ENCODE measurements at places on chromosomes 4 and X. TPM values are rescaled to one million over a fixed set of nuclear protein-coding genes. Genes with fewer than 3 reads are reported as not detected.

- DNase-seq, result no peak
Observed at GRCh38 chr4:37715889-37716402, 29.8 kb upstream of the RELL1 start.

CHRDL1 gene
- not detected for total RNA-seq

GRCh38 chr4:181896614-181897013 is 346.6 kb upstream of the TENM3 start:
- DNase-seq, result no peak

DNA sequence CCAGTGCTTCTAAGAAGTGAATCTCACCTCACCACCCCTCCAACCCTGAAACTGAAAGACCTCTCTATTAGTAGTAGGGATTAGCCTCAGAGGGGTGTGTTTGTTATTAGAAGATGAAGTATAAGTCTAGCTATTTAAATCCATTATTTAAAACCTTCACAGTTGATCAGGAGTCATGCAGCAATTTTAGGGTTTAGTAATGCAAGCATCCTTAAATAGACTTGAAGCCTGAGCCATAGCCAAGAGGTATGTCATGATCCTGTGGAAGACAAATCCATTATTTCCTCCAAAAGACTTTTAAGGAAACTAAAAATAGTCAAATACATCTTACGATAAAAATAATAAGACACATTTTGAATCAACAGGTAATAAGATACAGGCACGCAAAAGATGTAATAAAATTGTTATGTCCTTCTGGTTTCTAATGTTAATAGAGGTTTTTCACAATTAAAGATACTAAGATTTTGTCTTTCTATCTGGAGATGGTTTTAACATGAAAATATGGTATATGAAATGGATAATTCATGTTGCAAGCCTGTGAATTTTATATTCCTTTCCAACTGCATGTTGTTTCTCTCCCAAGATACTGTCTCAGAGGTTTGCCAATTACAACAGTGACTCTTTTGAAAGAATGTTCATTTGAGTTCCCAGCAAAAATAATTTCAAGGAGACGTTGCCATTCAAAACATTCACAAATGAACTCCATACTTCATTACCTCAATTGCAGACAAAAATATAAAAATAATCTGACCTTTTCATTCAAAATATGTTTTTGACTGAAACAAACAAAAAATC is 68.0 kb downstream of the LUZP4 start:
- no peak for DNase-seq

DNA sequence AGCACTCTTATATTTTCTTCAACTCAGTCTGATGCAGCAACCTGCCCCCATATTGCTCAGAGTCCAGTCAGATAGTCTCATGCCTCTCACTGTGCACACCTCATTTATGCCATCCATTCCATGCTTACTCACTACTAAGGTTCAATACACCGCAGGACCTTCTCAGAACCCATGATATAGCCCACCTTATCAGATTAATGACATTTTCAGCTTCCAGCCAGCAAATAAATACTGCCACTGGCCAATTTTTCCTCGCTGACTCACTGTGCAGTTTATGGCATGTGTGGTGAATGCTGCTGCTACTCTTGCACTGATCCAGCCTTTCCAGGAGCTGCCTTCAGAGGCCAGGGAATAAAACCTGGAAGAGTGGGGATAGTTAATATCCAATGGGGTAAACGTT is 380.6 kb upstream of the SPOCK3 start:
- no peak for DNase-seq

DNA sequence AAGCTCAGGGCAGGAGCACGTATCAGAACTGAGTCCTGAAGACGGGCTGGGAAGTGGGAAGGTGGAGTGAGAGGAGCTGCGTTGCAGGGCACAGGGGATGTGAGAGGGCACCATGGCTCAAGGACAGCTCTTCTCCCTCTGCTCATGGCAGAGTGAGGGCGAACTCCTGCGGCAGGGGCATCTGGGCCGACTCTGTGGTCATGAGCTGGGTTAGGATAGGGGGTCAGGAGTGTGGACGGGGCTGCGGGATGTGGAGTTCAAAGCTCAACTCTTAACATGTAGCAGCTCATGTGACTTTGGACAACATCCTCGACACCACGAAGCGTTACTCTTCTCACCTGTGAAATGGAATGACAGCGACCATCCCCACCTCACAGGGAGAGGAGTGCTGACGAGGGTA is 19.4 kb upstream of the SORCS2 start:
- DNase-seq, result no peak

DNA sequence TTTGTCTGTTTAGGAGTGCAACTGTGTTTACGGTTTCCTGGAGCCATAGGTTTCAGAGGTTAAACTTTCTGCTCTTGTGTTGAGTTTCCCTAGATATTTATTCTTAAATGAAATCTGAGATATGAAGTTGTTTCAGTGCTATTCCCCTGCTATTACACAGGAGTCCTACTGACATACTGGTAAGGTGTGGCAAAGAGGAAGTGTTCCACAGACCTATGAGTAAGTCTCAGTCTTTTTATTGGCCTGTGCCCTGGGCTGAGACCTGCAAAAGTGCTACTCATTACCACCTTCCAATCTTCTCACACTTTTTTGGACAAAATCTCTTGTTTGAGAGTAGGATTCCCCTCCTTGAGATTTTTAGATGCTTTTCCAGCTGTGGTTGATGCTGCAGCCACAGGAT is 35.6 kb upstream of the MAGEA8 start:
- DNase-seq, result no peak

DNA sequence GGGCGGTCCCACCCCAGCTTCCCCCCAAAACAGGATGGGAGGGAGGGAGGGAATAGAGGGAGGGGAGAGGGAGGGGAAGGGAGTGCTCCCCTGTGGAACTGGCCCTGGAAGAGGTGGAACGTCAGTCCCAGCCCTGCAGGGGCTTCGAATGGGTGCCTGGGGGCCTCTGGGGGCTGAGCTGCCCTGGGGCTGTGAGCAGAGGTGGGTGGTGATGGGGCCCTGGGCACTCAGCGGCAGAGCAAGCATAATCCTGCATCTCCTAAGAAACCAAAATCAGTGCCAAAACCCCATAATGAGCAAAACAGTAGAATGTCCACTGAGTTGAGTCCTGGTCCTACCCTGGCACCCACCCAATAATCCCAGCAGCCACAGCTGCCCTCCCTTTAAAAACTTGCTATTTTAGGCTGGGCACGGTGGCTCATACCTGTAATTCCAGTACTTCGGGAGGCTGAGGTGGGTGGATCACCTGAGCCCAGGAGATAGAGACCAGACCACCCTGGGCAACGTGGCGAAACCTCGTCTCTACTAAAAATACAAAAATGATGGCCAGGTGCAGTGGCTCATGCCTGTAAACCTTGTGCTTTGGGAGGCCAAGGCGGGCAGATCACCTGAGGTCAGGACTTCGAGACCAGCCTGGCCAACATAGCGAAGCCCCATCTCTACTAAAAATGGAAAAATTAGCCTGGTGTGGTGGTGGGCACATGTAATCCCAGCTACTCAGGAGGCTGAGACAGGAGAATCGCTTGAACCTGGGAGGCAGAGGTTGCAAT is 11.1 kb downstream of the DOK7 start:
- DNase-seq, result no peak

- no peak for DNase-seq
Observed at GRCh38 chrX:45154462-45154861, 46.2 kb downstream of the DIPK2B start.

DNA sequence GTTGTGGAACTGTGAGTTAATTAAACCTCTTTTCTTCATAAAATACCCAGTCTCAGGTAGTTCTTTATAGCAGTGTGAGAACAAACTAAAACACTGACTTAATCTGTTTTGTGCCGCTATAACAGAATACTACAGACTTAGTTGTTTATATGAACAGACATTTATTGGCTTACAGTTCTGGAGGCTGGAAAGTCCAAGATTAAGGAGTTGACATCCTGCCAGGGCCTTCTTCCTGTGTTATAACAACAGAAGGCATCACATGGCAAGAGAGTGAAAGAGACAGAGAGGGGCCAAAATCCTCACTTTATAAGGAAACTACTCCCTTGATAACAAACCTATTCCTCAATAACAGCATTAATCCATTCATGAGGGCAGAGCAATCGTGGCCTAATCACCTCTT is 42.5 kb upstream of the KCNIP4 start:
- DNase-seq, result no peak

GRCh38 chr4:15402146-15402545 is 25.7 kb upstream of the C1QTNF7 start:
- DNase-seq, result no peak

GRCh38 chr4:54085284-54085683 is 14.7 kb upstream of the GSX2 start:
- DNase-seq, result no peak

Measured in Karpas-422 (cell line).